Body of pancreas (tissue), 4 donors: ENCODE measurements at places on chromosomes 13 and 19.

- no peaks in the 10 kb centered on the region for H3K27me3 ChIP-seq
- H3K36me3 ChIP-seq = no peaks in the 10 kb centered on the region
- peak; percentile 70 for DNase-seq
- H3K4me1 ChIP-seq = peaks cover 41% of the 10 kb centered on the region
Observed at GRCh38 chr13:43388282-43389034, 365.1 kb downstream of the DNAJC15 start.

GRCh38 chr13:104106705-104107393 lies 1040.6 kb upstream of the SLC10A2 start:
- H3K36me3 ChIP-seq = no peaks in the 10 kb centered on the region
- peak overlapping the region; percentile 89 for H3K27ac ChIP-seq
- no peak overlapping the region for H3K4me3 ChIP-seq

- H3K4me3 ChIP-seq = no peak overlapping the region
- DNase-seq = no peak
- no peaks in the 10 kb centered on the region for H3K36me3 ChIP-seq
- H3K27me3 ChIP-seq = no peaks in the 10 kb centered on the region
- no peaks in the 10 kb centered on the region for H3K4me1 ChIP-seq
Observed at GRCh38 chr13:51191743-51192142, 30.5 kb upstream of the FAM124A start.

DNA sequence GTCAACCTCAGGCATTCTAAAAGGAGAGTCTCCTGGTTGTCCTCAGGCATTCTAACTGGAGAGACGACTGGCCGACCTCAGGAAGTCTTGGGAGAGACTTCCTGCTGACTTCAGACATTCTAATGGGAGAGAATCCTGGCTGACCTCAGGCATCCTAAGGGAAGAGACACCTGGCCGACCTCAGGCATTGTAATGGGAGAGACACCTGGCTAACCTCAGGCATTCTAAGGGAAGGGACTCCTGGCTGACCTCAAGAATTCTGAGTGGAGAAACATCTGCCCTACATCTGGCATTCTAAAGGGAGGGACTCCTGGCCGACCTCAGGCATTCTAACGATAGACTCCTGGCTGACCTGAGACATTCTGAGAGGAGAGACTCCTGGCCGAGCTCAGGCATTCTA lies 1353.3 kb downstream of the UQCRFS1 start:
- H3K4me3 ChIP-seq = no peak overlapping the region
- H3K36me3 ChIP-seq = no peaks in the 10 kb centered on the region
- no peaks in the 10 kb centered on the region for H3K27me3 ChIP-seq

DNA sequence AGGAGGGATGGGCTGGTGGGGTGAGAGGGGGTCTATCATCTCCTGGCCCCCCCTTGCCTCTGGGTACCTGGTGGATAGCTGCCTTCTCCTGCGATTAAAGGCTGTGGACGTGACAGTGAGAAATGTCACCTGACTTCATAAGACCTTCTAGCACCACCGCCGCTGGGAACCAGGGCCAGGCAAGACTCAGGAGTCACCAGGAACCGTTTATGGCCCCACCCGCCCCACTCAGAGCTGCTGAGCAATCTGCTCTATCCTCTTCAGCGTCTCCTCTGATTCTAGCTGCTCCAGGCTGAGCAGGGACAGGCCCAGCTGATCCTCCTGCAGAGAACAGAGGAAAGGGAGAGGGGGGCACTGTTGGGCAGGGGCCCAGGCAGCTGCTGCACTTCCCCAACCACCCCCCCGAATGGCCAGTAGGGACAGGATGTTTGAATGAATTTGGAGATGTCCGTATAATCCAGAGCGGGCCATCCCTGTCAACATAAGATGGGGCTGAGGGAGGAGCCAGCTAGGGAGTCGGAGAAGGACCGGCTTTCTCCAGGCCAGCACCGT lies 10.9 kb downstream of the KLC3 start:
- H3K4me1 ChIP-seq = no peaks in the 10 kb centered on the region
- no peak overlapping the region for H3K4me3 ChIP-seq
- no peak for DNase-seq
- H3K36me3 ChIP-seq = peaks cover 2% of the 10 kb centered on the region
- no peaks in the 10 kb centered on the region for H3K27me3 ChIP-seq

DNA sequence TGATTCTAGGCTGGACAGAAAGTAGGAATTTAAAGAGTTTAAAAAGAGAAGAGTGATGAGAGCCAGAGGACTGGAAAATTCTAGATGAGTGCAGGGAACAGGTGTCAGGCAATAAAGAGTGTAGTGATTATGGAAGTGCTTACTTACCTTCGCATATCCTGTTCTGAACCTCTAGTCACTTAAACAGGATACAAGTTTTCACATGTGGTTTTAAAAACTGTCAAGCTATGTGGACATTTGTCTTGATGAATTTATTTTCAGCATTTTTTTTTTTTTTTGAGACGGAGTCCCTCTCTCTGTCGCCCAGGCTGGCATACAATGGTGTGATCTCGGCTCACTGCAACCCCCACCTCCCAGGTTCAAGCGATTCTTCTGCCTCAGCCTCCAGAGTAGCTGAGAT lies 34.3 kb upstream of the IL17D start:
- no peak for DNase-seq
- no peaks in the 10 kb centered on the region for H3K27me3 ChIP-seq
- no peaks in the 10 kb centered on the region for H3K36me3 ChIP-seq
- no peaks in the 10 kb centered on the region for H3K4me1 ChIP-seq

DNA sequence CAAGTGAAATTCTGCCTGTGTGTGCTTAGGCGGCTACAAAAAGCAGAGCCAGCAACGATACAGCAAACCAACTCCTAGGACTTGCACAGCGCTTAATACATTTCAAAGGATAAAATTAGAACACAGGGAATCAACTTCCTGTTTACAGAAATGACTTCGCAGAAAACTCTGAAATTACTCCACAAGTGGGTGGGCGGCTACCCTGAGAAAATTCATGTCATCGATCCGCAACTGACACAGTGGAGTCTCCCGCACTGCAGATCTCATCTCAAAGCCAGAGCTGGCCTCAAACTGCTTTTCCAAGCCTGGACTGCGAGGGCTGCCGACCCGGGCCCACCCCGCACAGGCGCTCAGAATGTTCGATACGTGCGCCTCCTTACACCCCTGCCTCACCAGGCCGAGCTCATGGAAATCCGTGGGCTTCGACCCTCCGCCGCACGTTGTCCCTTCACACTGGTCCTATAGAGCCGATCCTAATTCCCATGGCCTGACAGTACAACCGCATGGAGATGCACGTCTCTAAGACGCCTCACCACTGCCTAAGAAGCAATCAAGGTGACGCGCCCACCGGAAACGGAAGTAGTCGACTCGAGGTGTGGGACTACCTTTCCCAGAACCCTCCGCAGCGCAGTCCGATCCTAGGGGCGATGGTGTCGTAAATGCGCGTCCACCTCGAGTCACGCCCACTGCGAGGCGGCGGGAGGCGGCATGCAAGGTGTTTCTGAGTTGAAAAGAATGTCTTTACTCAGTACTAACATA lies at the start of gene ZNF229:
ZNF229 (minus strand) TSS at position 557 of the 759 bp plus-strand sequence. CDS start 5,625 bp downstream, outside the sequence.
- peak; percentile 85 for DNase-seq
- peak within 1 kb of the TSS; percentile 35 for H3K27ac ChIP-seq
- no peaks in the 10 kb centered on the region for H3K27me3 ChIP-seq
- no peaks in the 10 kb centered on the region for H3K36me3 ChIP-seq

GRCh38 chr19:57813919-57814504 lies 701 bp downstream of the ZNF552 start:
- no peaks in the 10 kb centered on the region for H3K27me3 ChIP-seq
- H3K27ac ChIP-seq = peak overlapping the region; percentile 69
- H3K36me3 ChIP-seq = no peaks in the 10 kb centered on the region
- H3K4me1 ChIP-seq = peaks cover 50% of the 10 kb centered on the region

- H3K36me3 ChIP-seq = no peaks in the 10 kb centered on the region
- H3K27me3 ChIP-seq = no peaks in the 10 kb centered on the region
- DNase-seq = no peak
- H3K4me3 ChIP-seq = no peak overlapping the region
- H3K27ac ChIP-seq = peak overlapping the region; percentile 42
Observed at GRCh38 chr19:47158879-47159503, 28.4 kb downstream of the SAE1 start.

GRCh38 chr13:103157016-103157415 lies 90.8 kb upstream of the SLC10A2 start:
- no peak overlapping the region for H3K27ac ChIP-seq
- no peak overlapping the region for H3K4me3 ChIP-seq
- H3K27me3 ChIP-seq = no peaks in the 10 kb centered on the region
- DNase-seq = no peak

DNA sequence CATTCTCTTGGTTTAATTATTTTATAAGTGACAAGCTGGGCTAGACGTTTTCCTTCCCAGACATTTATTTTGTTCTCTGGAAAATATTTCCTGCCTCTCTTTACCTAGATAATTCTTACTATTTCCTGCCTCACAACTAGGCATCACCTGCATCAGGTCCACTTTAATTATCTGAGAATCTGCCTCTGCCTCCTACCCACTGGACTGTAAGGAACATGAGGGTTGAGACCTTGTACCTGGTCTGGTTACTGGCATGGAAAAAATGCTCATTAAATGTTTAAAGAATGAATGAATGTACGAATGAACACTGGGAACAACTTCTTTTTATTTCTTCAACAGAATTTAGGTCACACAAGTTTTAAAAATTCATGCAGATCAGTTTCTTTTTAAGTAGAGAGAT lies 13.4 kb upstream of the METTL21C start:
- DNase-seq = no peak
- H3K27ac ChIP-seq = no peak overlapping the region
- no peaks in the 10 kb centered on the region for H3K4me1 ChIP-seq
- H3K27me3 ChIP-seq = no peaks in the 10 kb centered on the region

GRCh38 chr13:41056826-41057711 lies 4.2 kb upstream of the WBP4 start:
- peaks cover 69% of the 10 kb centered on the region for H3K4me1 ChIP-seq
- H3K36me3 ChIP-seq = no peaks in the 10 kb centered on the region
- no peak overlapping the region for H3K4me3 ChIP-seq
- peak overlapping the region; percentile 99 for H3K27ac ChIP-seq
- no peak for DNase-seq

DNA sequence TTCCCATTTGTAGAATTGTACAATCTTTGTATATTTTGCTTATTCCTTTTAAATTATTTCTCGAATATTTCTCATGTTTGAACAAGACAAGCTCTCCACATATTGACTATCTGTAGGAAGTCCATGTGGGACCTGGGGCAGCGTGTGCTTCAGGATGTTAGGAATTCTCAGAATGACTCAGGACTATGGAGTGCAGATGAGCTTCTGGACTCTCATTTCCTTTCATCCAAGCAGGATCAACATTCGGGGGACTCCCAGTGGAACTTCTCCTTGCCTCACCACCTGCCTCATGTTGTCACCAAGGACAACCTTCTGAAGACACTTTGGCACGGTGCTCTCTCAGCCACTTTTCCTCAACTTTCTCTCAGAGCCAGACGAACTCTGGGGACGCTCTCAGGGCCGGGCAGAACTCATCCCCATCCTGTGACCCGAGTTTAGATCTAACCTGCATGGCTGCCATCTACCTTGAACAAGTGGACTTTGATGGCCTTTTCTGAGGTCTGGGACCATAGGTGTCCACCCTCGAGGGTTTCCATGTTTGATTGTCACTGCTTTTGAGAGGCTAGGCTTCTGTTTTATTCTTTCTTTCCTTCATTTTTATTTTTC lies 441.7 kb downstream of the IRS2 start:
- no peak overlapping the region for H3K4me3 ChIP-seq
- H3K27ac ChIP-seq = no peak overlapping the region
- DNase-seq = no peak

DNA sequence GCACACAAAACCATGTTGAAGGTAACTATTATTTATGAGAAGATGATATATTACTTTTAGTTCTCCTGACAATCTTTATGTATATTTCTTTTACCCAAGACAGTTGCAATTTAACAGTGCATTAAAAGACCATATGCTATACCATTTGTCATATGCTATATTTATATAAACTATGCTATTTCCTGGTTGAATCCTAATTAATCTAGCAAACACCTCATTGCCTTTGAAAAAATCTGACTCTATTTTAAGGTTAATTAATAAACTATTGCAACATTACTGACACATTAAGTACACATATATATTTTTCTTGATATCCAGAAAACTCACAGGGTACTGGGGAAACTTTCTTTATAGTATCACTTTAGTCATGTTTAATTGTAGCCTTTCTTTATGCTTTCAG lies 649.4 kb upstream of the PCDH20 start:
- no peaks in the 10 kb centered on the region for H3K4me1 ChIP-seq
- H3K27me3 ChIP-seq = no peaks in the 10 kb centered on the region
- H3K27ac ChIP-seq = no peak overlapping the region
- no peaks in the 10 kb centered on the region for H3K36me3 ChIP-seq
- no peak overlapping the region for H3K4me3 ChIP-seq

DNA sequence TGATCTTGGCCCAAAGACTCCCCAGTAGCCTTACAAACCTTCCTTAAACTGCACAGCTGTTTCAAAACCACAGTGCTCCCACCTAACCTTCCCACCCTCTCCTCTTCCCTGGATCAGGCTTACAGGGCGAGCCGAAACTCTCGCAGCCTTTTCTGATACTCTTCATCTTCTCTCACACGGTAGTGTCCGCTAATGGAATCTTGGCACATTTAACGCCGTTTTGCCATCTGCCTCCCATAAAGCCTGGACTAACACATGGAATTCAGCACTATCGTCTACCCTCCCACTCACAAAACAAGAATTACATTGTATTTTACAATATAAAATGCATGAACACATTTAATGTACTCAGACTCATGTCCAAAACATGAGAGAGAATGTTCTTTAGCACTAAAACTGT lies 135.9 kb downstream of the RAP2A start:
- H3K27ac ChIP-seq = no peak overlapping the region
- no peak overlapping the region for H3K4me3 ChIP-seq
- H3K4me1 ChIP-seq = peaks cover 7% of the 10 kb centered on the region
- no peak for DNase-seq
- no peaks in the 10 kb centered on the region for H3K27me3 ChIP-seq

- no peak overlapping the region for H3K27ac ChIP-seq
- no peaks in the 10 kb centered on the region for H3K36me3 ChIP-seq
- no peaks in the 10 kb centered on the region for H3K27me3 ChIP-seq
- no peak for DNase-seq
- peaks cover 16% of the 10 kb centered on the region for H3K4me1 ChIP-seq
Observed at GRCh38 chr13:33355201-33355895, 69.8 kb upstream of the STARD13 start.

GRCh38 chr19:15113245-15114152 lies 6.3 kb downstream of the SYDE1 start:
- H3K4me1 ChIP-seq = no peaks in the 10 kb centered on the region
- peaks cover 16% of the 10 kb centered on the region for H3K36me3 ChIP-seq
- H3K4me3 ChIP-seq = no peak overlapping the region
- DNase-seq = no peak

GRCh38 chr13:27446986-27447583 lies 3.3 kb downstream of the MTIF3 start:
- peaks cover 30% of the 10 kb centered on the region for H3K4me1 ChIP-seq
- no peak overlapping the region for H3K27ac ChIP-seq
- no peak for DNase-seq
- H3K27me3 ChIP-seq = no peaks in the 10 kb centered on the region
- no peaks in the 10 kb centered on the region for H3K36me3 ChIP-seq

GRCh38 chr13:74907788-74908187 lies 574.2 kb downstream of the TBC1D4 start:
- no peak overlapping the region for H3K27ac ChIP-seq
- H3K4me1 ChIP-seq = no peaks in the 10 kb centered on the region
- H3K36me3 ChIP-seq = no peaks in the 10 kb centered on the region
- DNase-seq = no peak

- H3K27ac ChIP-seq = peak overlapping the region; percentile 34
- peaks cover 2% of the 10 kb centered on the region for H3K36me3 ChIP-seq
- H3K4me1 ChIP-seq = peaks cover 65% of the 10 kb centered on the region
- H3K27me3 ChIP-seq = no peaks in the 10 kb centered on the region
- no peak for DNase-seq
Observed at GRCh38 chr19:10763828-10764339, 46.0 kb downstream of the DNM2 start.

GRCh38 chr19:40387155-40387554 lies 2.8 kb downstream of the HIPK4 start:
- H3K4me1 ChIP-seq = no peaks in the 10 kb centered on the region
- H3K27ac ChIP-seq = no peak overlapping the region
- no peak for DNase-seq
- H3K27me3 ChIP-seq = no peaks in the 10 kb centered on the region
